ENCODE measurements at places on chromosomes 13 and 19.

GRCh38 chr19:15288146-15288963 is 44.0 kb downstream of the BRD4 start:
- no peak for DNase-seq

DNA sequence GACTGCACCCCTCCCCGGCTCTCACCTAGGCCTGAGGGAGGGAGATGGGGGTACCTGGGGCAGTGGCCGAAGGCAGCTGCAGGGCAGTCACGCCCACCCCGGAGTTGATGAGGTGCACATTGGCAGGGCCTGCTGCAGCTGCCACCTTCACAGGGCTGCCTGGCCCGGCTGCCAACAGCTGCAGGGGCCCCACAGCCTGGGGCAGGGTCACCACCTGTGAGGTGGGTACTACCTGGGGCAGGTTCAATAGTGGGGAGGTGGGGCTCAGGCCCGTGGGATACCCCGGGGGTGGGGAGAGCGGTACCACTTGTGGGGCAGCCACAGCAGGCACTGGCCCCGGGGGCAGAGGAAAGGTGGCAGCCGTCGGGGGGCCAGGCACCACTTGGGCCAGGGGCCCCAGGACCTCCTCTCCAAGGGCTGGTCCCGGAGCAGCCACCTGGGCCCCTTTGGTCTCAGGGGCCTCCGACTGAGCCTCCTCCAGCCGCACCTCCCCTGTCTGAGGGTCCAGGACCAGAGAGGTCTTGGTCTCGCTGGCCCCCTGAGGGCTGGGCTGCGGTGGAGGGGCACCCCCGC is 2.7 kb downstream of the SIX5 start:
- DNase-seq: no peak

DNA sequence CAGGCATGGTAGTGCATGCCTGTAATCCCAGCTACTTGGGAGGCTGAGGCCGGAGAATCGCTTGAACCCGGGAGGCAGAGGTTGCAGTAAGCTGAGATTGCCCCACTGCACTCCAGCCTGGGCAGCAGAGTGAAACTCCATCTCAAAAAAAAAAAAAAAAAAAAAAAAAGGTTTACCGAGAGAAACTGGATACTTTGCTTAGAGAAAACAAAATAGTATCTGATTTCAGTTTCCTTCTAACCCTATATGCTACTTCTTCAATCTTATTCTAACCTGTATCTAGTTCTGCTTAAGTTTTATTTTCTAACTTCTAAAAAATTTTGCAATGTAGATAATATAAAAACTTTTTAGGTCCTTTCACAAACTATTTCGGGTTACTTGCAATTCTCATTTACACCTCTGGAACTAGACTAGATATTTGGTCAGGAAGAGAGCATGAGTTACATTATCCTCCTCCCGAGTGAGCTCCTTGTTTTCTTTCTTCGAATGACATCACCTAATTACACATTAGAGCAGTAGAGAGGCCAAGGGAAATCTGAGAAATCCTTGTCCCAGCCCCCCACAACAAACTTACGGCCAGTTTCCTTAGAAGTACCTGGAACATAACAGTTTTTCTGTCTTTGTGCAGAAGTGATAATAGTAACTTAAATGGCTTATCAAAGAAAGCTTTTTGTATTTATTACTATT is 128.9 kb downstream of the B3GLCT start:
- DNase-seq: no peak

DNA sequence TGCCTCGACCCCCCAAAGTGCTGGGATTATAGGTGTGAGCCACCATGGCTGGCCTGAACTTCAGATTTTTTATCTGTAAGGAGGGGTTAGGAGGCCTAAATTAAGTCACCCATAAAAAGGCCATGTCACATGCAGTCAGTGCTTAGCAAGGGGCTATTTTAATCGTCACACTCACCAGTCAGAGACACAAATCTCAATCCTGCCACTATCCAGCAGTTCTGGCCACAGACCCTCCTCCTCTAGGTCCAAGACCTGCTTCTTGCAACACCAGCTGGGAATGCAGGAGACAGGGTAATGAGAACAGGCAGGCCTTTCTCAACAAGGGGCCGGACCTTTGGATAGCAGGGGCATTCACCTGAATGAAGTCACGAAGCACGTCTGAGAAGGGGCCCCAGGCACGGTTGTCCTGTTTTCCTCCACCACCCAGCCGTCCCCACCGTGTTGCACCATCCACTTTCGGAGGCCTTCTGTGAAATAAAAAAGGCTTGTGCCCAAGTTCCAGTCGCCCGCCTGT is 1.4 kb downstream of the FBXO27 start:
- DNase-seq: no peak

DNA sequence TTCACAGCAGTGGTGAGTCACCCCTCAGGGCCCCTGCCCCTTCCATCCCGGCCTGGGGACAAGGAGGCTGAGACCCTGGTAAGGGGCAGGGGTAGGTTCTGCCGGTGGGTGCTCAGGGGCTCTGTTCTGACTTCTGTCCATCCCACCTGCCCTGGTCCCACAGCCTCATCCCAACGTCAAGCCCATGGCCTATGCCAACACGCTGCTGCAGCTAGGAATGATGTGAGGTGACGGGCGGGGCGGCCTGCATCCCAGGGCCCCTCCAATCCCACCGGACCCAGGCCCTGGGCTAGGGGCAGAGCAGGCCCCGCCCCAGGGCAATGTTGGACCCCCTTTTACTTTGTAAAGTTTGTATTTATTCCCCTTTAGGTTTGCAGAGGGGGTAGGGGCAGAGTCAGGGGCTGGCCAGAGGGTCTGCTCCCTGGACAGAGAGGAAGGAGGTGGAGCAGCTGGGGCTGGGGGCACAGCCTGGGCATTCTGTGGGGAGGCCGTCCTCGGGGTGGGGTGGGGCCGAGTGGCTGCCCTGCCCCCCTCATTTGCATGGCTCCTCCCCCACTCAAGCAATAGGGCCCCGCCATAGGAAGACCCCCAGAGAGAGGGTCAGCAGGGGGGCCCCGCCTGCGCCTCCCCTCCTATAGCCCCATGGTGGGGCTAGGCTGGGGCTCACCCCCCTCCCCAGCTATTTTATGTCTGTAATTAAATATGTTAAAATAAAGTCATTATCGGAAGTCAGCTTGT is 23.1 kb downstream of the CCDC8 start:
- no peak for DNase-seq

- no peak for DNase-seq
Observed at GRCh38 chr13:112525356-112525945, 62.5 kb downstream of the TUBGCP3 start.

DNA sequence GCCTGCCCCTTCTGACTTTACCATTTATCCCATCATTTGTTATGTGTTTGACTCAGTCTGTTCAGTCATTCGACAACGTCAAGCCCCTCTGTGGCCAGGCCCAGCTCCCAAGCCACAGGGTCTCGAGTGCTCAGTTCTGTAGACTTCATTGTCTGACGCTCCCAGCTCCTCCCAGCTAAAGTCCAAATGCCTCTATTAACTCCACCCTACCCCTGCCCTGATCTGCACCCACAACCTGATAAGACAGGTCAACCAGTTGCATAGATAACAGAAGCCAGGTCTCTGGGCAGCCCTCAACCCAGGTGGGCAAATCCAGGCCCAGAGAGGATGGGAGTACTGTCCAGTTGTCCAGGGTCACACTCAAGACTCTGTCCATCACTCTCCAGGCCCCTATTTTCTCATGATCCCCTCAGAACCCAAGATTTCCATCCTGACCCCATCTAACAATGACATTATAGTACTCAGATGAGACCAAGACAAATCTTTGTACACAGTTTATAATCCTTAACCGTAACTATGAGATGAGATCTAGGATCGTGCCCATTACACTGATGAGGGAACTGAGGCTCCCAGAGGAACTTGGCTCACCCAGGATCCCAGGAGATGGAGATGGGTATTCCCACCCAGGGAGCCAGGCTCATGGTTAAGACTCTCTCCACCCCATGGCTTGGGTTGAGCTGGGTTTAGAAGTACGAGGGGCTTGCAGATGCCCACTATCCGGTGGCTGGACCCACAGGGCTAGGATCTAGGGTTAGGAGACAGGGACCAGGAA is 1.1 kb downstream of the TM6SF2 start:
- DNase-seq: no peak

DNA sequence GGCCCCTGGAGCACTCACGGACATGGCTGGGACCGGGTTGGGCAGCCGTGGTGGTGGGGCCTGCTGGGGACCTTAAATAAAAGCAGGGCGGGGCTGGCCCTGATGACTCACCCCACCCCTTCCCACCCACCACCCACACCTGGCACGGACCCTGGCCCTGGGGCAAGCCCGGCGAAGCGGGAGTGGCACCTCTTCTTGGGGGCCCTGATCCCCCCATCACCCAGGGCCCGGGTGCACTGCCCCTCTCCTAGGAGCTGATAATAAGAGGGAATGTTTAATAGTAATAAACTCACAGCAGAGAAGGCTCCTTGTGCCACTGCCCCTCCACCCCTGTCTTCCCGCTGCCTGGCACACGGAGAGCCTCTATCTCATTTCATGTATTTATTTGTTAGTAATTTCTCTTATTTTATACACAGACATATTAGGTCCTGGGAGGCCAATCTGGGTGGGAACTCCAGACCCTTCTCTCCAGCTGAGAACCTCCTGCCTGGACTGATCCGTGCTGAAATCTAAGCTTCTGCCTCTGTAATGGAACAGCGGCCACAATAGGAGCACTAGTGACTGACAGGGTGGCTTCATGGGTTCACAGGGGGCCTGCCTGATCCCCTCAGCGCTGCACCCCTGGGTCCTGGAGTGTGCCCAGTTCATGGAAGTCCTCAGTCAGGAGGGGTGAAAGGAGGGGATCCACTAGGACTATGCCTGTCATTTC is at the start of gene LGALS7:
TSS of gene LGALS7 (minus strand) at position 49 of the 709 bp plus-strand sequence. CDS start at position 24, 25 bp downstream.
- DNase-seq: no peak

- DNase-seq: no peak
Observed at GRCh38 chr13:26021516-26021915, 30.3 kb downstream of the SHISA2 start.

- DNase-seq: no peak
Observed at GRCh38 chr19:6710273-6711077, 10.0 kb downstream of the C3 start.

- DNase-seq: no peak
Observed at GRCh38 chr13:40600149-40600751, 66.2 kb downstream of the FOXO1 start.

GRCh38 chr19:56601375-56601774 is 6.3 kb downstream of the ZNF71 start:
- DNase-seq: no peak

GRCh38 chr13:37640499-37640898 is 41.9 kb upstream of the POSTN start:
- DNase-seq: no peak

- DNase-seq: no peak
Observed at GRCh38 chr19:45765702-45766295, 3.3 kb downstream of the SIX5 start.

DNA sequence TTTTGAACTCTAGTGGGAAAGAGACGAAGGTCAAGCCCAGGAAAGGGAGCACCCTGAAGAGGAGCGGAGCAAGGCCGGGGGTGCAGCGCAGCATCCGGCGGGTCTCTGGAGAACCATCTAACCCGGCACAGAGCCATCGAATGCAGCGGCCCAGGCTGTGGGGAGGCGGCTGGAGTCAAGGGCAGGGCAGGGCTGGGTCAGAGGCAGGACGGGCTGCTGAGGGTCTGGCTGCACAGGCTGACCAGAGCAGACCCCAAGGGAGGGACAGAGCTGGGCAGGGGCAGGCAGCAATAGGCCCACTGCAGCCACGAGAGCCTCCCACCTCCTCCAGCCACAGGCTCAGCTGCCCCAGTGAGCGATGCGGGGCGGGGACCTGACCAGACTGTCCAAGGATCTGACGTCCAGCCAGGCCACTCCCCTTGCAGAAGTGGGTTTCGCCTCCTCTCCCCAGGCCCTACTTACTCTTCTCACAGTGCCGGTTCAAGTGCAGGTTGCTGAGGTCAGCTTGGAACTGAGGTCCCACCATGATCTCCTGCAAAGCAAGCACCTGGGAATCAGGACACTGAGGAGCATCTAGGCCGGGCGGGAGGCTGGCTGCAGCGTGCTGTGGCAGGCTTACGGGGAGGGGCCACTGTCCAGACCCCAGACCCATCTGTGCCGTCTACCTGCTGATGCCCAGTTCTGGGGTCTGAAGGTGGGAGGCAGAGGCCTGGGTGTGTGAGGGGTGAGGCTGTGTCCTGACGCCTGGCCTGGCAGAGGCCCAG is 19.2 kb downstream of the MIER2 start:
- no peak for DNase-seq

GRCh38 chr19:56687031-56687430 is 15.5 kb upstream of the ZNF835 start:
- DNase-seq: no peak

GRCh38 chr13:39370554-39370953 is 232.4 kb downstream of the LHFPL6 start:
- DNase-seq: no peak

DNA sequence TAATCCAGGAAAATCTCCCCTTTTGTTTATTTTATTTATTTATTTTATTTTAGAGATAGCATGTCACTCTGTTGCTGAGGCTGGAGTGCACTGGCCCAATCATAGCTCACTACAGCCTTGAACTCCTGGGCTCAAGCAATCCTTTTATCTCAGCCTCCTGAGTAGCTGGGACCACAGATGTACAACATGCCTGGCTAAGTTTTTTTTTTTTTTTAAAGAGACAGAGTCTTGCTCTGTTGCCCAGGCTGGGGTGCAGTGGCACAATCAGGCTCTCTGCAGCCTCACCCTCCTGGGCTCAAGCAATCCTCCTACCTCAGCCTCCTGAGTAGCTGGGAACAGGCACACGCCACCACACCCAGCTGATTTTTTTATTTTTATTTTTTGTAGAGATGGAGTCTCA is 6.3 kb upstream of the PDCD2L start:
- no peak for DNase-seq

GRCh38 chr13:113410472-113411201 is 42.7 kb downstream of the ADPRHL1 start:
- DNase-seq: no peak

GRCh38 chr13:23160638-23161480 is 19.9 kb upstream of the SGCG start:
- DNase-seq: no peak

- no peak for DNase-seq
Observed at GRCh38 chr19:19111136-19111835, 27.0 kb downstream of the TMEM161A start.

- DNase-seq: no peak
Observed at GRCh38 chr13:114116734-114117133, 15.7 kb downstream of the RASA3 start.

GRCh38 chr19:6776999-6777398 is 4.5 kb downstream of the VAV1 start:
- no peak for DNase-seq

DNA sequence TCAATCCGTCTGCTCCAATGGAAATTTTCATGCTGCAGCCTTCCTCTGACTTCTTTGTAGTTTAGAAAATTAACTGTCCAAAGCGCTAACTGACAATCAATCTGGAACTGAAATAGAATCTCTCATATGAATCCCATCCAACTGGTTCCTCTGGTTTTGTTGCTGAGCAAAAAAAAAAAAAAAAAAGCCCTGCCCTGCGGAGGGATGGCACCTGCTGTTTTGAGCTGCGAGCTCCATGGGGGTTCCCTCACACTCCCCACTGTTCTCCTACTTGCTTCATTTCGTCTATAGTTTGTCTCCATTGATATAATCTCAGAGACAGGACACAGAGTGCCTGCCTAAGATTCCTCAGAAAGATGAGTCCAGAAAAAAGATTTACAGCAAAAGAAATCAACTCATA is 33.4 kb downstream of the FAAP24 start:
- DNase-seq: no peak

Data from activated CD4-positive, alpha-beta T cell treated with anti-CD3 and anti-CD28 coated beads, Interleukin-2, amount 50 U/mL, for 24 hours (primary cell).